ENCODE measurements at places on chromosomes 5 and 9. TPM values are rescaled to one million over a fixed set of nuclear protein-coding genes. Genes with fewer than 3 reads are reported as not detected.

The TRPM6 gene
- total RNA-seq: 0.14 TPM

The CARTPT gene
- not detected for total RNA-seq

The FOXD4L5 gene
- not detected for total RNA-seq

The HRH2 gene
- total RNA-seq: not detected

The PTTG1 gene
- total RNA-seq: 412 TPM

The CD14 gene
- total RNA-seq: 0.35 TPM

The KIF12 gene
- total RNA-seq: 1.1 TPM

The CCDC180 gene
- 0.49 TPM for total RNA-seq

The C7 gene
- not detected for total RNA-seq

The LEAP2 gene
- 0.49 TPM for total RNA-seq

The HABP4 gene
- total RNA-seq: 5.4 TPM

The CARD9 gene
- total RNA-seq: under 0.01 TPM

The RAD23B gene
- 89.2 TPM for total RNA-seq

The SPATA9 gene
- total RNA-seq: 0.28 TPM

The LCN9 gene
- not detected for total RNA-seq

The FAM221B gene
- not detected for total RNA-seq

The DBH gene
- not detected for total RNA-seq

The ZCCHC9 gene
- 18.1 TPM for total RNA-seq

The PCDHB2 gene
- not detected for total RNA-seq

The FAM219A gene
- total RNA-seq: 9.7 TPM

The WNT8A gene
- total RNA-seq: not detected

The SNCB gene
- total RNA-seq: 0.14 TPM

The LRRC19 gene
- not detected for total RNA-seq

The PRR7 gene
- 29.7 TPM for total RNA-seq

The CAST gene
- total RNA-seq: 356 TPM

The LTC4S gene
- total RNA-seq: 1.4 TPM

The PCDHB15 gene
- 0.28 TPM for total RNA-seq

The CCIN gene
- total RNA-seq: not detected

The CDX1 gene
- not detected for total RNA-seq

The TMEM174 gene
- not detected for total RNA-seq

The IFNB1 gene
- not detected for total RNA-seq

The CDH9 gene
- not detected for total RNA-seq

The ADAMTS19 gene
- under 0.01 TPM for total RNA-seq

The HTR1A gene
- not detected for total RNA-seq

The PHF24 gene
- under 0.01 TPM for total RNA-seq

The GLDC gene
- 1.7 TPM for total RNA-seq

The PAPPA gene
- total RNA-seq: 1.3 TPM

The TMEM252 gene
- not detected for total RNA-seq

The C9orf85 gene
- 12.9 TPM for total RNA-seq

The GPRIN1 gene
- total RNA-seq: 5.3 TPM

The C5orf52 gene
- total RNA-seq: not detected

The PRR16 gene
- 0.74 TPM for total RNA-seq

The TAF1L gene
- total RNA-seq: not detected

The PRSS3 gene
- 77.0 TPM for total RNA-seq

The RALGDS gene
- 39.0 TPM for total RNA-seq

The CAAP1 gene
- 20.9 TPM for total RNA-seq

The TAS2R1 gene
- not detected for total RNA-seq

The DDX41 gene
- 138 TPM for total RNA-seq

The SNCAIP gene
- 0.09 TPM for total RNA-seq

The MSX2 gene
- 0.21 TPM for total RNA-seq
